Hippocampal formation (tissue), 2 donors: ENCODE measurements at places on chromosomes 2 and 18.

DNA sequence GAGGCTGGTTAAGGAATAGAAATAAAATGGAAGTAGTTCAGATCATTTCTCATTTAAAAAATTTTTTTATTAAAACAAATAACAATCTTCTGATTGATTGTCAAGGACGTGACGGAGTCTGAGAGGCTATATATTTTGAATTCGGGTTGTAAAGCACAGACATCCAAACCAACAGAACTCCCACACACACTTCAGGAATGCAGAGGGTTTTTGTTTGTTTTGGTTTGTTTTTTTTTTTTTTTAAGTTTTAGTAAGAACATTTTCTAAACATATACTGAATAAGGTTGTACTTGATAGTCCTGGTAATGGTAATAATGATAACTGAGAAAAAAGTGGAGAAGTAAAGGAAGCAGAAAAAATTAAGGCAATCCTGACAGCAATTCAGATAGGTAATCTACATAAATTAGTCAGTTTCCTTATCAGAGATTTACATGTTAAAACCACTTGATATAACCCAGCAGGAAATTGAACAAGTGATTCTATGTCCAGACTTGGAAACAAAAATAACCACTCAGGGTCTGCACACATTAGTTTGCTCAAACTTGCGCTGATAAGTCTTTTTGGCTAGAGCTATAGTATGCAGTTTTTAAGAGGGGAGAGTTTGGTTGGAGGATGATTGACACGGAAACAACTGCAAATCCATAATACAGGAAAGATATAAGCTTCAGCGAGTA is 51.5 kb upstream of the CTAGE1 start:
- no peak for DNase-seq

DNA sequence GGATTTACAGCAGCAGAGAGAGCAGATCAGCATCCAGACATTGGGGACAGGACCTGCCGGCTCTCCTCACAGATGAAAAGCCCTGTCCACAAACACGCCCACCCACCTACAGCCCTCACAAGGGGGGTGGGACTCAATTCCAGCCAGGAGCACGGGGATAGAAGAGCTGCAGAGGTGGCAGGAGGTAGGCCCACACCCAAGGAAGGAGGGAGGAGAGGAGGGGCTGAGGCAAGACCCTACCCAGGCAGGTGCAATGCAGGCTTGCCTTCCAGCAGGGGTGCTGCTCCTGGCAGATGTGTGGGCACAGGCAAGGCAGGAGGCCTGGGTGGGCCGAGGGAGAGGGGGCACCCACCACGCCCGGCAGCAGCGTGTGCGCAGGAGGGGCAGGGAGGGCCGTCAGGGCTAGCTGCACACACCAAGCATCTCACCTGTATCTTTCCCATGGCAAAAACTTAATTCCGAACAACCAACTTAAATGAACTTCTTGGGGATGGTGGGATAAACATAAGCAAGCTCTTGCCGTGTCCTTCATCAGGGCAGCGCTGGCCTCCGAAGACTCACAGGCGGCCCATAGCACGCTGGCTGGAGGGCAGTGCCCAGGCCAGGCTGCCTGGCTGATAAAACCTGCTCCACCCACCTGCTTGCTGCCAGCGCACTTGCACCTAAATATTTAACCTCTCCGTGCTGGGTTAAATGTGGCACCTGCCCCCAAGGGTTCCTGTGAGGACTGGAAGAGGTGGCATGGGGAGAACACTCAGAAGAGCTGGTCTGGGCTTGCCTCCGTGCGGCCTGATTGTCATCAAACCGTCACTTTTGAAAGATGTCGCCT is 219.5 kb downstream of the HDAC4 start:
- no peak for DNase-seq

GRCh38 chr2:203238292-203238703 is 520 bp upstream of the CYP20A1 start:
- DNase-seq, result no peak

DNA sequence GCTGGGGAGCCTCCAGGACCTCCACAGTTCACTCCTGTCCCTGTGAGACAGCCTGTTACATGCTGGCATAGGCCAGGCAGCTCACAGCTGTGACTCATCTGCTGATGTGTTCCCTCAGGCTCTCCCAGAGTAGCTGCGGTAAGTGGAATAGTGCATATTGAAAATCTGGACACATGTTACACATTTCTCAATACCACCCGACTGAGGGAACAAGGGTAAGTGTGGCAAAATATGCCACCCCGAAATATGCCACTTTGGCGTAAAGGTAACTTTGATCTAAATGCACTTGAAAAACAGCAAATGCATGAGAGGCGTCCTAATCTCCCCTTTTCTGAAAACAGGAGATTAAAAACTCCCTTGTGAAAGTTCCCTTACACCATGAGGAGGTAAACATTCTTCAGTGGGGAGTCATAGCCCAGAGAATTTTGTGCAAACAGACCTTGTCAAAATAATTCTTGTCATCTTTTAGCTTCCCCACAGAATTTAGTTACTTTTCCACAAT is 557.9 kb downstream of the CCDC85A start:
- no peak for DNase-seq

DNA sequence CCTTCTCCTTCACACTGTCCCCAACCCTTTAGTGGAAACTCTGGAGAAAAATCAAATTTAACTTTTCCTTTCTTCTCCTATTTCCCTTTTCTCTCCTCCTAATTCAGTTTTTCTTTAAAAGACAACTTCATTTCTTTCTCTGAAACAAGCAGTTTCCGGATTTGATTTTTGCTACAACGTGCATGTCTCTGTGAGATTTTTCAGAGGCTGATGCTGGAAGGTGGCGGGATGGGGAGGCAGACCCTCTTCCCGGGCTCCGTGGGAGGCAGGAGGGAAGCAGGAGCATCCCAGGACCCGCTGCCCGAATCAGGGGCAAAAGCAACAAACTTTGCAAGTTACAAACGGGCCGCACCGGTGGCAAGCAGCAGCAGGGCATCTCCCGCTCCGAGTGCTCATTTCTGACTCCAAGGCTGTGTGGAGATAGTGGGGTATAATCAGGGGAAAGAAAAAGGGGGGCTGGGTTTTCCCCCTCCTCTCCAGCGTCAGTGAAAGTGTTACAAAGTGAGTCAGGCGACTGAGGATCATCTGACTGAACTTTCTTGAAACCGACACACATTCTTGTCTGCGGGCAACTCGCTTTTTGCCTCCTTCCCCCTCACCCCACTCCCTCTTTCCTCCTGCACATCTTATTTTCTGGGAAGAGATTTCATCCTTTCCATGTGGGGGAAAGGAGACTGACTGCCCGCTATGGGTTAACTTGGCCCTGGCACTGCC is 6.4 kb downstream of the ZEB2 start:
- DNase-seq, result no peak

DNA sequence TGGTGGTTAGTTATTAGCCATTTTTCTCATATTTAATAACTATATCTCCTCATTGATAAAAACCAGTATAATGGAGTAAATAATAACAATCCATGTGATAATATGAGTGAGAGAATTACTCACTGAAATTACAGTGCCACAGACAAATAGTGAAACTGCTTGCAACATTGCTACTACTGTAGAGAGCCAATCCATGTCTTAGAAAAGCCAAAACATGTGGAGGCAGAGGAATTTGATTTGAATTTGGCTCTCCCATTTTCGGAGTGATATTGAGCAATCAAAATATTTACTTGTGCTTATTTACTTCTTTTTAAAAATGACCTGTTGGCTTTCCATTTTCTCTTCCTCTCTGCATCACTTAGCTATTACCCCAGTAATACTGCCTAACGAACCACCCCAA is 288.3 kb upstream of the TCF4 start:
- no peak for DNase-seq
